Foreskin keratinocyte (primary cell): ENCODE measurements at places on chromosomes 3 and 15. TPM values are rescaled to one million over a fixed set of nuclear protein-coding genes. Genes with fewer than 3 reads are reported as not detected.
A peak's percentile ranks its signal among the peaks of the same experiment; 100 is the strongest.

DNA sequence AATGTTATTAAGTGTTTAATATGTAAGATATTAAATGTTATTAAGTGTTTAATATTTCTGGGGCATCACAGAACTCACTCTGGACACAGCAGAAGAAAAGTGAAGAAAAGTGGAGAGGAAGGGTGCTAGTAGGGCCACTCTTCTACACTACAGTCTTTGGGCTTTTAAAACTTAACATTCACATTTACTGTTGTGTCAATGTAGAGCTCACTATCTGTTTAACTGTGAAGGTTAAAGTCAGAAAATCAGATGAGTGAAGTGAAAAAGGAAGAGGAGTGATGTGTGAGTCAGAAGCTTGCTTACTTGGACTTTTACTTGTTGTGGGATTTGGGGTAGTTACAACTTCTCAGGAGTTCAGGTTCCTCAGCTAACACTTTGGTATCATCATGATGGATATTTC lies 145.3 kb upstream of the DNAJC19 start:
- DNase-seq = no peak

- no peak for DNase-seq
These were observed 3.6 kb upstream of the SHC4 start for GRCh38 chr15:48967336-48967735.

DNA sequence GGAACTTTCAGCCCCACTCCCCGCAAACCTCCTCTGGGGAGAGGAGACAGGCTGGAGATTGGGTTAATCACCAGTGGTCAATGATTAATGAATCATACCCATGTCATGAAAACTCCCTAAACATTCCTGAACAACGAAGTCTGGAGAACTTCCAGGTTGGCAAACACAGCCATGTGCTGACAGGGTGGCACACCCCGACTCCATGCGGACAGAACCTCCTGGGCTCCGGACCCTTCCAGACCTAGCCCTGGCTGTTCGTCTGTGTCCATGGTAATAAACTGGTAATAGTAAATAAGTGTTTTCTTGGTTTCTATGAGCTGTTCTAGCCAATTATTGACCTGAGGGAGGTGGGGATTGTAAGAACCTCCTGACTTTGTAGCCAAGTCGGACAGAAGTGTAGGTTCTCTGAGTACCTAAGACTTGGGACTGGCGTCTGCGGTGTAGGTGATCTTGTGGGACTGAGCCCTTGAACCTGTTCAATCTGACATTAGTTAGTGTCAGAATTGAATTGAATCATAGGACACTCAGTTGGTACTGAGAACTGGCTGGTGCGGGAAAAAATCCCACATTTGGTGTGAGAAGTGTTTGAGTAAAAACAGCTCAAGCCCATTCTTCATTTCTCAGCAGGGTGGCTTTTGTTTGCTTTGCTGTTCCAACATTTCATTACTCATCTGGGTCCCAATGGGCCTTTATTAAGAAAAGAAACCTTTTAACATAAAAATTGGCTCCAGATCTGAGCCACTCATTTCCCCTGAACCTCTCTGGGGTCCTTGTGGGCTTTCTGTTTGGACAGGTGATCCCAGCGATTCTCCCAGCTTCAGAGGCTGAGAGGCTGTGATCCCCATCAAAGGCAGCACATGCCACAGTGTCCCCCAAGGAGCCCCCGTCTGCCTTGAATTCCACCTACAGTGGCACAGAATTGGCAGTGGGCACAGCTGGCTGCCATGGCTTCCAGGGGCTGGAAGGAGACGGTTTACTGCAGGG lies 151.0 kb downstream of the TJP1 start:
- DNase-seq = peak; percentile 84

- DNase-seq = no peak
These were observed 83.5 kb upstream of the BCL6 start for GRCh38 chr3:187828579-187829452.

DNA sequence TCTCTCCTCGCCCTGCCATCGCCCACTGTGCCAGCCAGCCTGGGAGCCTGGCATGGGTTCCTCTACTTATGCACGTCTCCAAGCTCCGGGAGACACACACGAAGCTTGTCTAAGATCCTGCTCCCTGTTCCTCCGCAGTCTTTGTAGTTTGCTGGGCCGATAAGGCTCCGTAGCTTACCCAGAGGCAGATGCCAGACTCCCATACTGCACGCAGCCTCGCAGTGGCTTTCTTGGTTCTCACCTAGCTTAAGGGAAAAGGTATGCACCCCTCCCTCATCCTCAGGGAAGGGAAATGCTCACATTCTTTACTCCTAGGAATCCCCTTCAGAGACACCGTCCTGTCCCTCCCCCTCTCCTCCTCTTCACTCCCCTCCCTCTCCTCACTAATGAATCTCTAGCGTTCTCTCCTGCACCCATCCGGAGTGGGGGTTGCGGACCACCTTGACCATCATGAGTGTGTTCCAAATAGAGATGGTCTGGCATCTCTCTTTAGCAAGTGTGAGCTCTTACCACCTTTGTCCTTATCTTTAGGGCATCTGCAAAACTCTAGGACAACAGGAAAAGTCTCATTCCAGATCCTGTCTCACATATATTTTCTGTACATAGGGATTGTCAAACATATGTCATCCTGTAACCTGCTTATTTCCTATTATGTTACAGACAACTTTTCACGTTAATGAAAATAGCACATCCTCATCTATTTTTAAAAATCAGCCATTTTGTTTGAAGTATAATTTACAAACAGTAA lies 56.5 kb downstream of the TMEM266 start:
- DNase-seq = no peak

- DNase-seq = peak; percentile 23
These were observed 4.5 kb upstream of the MYRIP start for GRCh38 chr3:39804951-39805350.

- no peak for DNase-seq
These were observed 104.0 kb downstream of the KLHL25 start for GRCh38 chr15:85690561-85691231.

- DNase-seq = peak; percentile 66
These were observed 105.5 kb upstream of the IL12A start for GRCh38 chr3:159882790-159883779.

- DNase-seq = no peak
These were observed 60.6 kb upstream of the RYK start for GRCh38 chr3:134311265-134311664.

DNA sequence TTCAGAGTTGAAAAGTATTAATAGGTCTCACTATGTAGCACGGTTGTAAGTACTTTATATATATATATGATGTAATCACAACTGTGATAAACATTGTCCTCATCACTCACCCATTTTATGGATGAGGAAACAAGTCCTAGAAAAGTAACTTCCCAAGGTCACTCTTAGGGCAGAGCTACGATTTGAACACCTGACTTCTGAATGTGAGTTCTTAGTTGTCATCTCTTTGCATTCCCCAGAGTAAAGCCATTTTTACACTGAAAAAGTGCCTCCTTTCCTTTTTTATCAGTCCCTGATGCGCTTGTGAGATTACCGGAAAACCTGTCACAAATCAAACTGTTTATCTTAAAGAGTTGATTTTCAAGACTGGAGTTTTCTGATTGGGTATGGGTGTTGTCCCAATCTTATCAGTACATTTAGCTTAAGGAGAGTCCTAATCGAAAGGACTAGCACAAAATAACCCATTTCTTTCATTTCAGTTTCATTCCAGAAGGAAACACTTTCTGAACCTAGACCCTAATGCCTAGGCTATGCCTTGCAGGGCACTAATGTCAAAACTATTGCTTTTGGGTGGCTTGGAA lies 2.3 kb upstream of the EDEM1 start:
- no peak for DNase-seq

DNA sequence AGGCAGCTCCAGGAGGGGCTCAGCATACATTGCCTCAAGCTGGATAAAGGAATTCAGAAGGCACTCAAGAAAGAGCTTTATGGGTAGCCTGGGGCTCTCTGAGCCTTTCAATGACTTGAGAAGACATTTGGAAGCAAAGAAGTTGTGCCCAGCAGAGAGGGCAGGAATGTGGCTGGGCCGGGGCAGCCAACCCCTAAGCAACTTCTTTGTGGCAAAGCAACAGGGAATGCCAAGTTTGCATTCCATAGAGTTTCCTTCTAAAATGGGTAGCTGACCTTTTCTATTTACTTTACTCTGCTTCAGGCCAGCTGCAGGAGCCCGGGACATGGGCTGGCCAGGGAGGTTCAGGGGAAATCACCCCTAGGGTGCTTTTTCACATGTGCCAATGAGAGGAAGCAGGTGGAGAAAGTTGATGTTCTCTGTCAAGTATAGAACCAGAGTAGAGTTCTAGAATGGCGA lies 45.6 kb downstream of the CCDC12 start:
- DNase-seq = no peak

DNA sequence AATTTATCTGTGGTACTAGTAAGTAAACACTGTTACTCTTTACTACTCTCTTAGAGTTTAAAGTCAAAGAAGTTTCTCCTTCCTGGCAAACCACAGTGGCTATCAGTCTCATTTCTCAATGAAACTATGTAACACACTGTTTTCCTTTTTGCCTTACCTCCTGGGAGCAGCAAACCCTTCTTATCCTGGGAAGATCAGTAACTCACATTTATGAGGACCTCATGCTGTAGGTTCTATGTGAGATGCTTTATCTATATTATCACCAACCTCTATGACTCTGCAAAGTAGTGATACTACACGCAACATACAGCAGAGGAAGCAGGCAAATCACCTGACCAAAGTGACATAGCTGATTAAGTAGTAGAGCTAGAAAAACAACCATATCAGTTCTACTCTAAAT lies 35.3 kb downstream of the PBRM1 start:
- DNase-seq = no peak

DNA sequence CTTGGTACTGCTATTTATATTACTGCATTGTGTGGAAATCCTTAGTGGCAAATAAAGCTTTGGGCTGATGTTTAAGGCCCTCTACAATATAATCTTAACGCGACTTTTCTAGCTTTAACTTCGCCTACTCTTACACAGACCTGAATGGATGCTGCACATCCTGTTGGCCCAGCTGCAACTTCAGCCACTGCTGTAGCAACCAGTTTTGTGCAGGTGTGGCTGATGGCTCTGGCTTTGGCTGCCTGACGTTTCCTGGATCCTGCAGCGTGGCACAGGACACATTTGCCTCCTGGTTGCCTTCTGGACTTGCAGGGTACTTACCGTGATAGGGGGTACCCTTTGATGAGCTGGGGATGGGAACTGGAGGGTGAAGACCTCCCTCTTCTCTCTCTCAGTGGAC lies 20.2 kb upstream of the ERICH6 start:
- no peak for DNase-seq

DNA sequence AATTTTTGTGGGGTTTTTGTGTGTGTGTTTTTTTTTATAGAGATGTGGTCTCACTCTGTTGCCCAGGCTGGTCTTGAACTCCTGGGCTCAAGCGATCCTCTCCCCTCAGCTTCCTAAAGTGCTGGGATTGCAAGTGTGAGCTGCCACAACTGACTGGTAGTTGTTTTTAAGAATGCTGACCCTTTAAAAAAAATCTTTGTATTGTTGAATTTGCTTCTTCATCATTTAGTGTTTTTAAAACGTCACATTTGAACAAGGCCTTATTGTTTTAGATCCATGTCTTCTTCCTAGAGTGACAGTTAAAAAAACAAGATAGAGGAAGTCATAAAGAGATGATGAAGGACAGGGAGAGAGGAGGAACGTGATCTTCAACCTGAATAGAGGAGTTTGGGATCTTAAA lies 24.1 kb downstream of the GJD2 start:
- no peak for DNase-seq

- no peak for DNase-seq
These were observed 7.3 kb upstream of the ITIH3 start for GRCh38 chr3:52787246-52787645.

DNA sequence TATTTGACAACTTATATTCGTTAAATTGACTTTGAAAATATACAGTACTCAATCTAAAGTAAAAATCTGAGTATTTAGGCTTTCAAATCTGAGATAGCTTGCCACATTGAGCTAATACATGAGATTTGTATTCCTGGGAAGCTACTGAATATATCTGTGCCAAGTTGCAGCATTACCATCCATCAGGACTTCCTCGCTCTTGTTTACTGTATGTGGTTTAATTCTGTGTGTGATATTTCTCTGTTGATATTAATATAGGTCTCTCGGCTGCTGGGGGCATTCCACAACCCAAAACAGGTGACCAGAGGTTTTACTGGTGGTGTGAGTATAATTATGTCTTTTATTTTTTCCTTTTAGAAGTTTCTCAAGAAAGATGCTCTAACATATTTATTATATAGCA lies 5.8 kb downstream of the IDH3A start:
- no peak for DNase-seq

DNA sequence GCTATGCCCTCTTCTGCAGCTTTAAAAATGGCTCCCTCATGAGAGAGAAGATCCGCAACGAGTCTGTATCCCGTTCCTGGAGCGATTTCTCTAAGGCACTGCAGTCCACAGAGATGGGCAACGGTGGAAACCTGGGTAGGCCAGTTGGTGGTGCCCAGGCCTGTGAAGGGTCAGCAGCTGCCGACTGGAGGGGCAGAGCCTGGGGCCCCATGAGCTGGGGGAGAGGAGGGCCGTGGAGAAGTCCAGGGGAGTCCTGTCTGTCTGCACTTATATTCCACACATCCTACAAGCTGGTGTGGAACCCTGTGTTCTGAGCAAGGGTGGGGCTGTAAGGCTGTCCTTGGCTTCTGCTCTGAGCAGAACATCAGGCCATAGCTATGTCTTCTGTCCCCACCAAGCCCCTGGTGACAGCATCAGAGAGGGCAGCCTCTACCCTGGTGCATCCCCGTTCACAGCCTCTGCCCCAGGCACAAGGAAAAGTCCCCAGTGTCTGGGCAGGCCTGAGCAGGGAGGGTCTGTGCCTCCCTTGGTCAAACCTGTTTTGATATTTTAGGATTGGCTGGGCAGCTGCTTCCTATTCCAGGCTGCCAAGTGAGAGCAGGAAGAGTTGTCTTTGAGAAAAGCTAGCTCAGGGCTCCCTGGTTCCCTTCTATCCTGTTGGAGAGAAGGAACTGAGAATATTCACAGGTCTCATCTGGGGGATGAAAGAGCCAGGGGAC lies 29.7 kb downstream of the XYLB start:
- no peak for DNase-seq

DNAH1 gene
- total RNA-seq = 0.37 and 0.53 TPM in 2 replicates

EFCC1 gene
- not detected in 2 replicates for total RNA-seq

PLA2G4E gene
- 0.07 and 0.14 TPM in 2 replicates for total RNA-seq
